ENCODE measurements at places on chromosomes 5 and 9. TPM values are rescaled to one million over a fixed set of nuclear protein-coding genes. Genes with fewer than 3 reads are reported as not detected.

GRCh38 chr9:87498811-87499360 lies 1.2 kb downstream of the DAPK1 start:
- no peak for DNase-seq

GRCh38 chr5:119276978-119277377 lies 78.8 kb upstream of the TNFAIP8 start:
- no peak for DNase-seq

DNA sequence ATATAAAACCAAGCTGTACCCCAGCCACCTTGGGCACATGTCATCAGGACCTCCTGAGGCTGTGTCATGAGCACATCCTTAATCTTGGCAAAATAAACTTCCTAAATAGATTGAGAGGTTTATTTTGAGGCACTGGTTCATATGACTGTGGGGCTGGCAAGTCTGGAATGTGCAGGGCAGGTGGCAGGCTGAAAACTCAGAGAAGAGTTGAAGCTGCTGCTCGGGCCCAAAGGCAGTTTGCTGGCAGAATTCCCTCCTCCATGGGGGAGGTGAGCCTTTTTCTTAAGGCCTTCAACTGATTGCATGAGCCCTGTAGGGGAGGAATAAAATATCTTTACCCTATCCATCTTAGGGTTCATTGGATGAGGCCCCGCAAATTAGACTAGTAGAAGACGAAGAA lies 72.2 kb upstream of the CDK20 start:
- no peak for DNase-seq

DNA sequence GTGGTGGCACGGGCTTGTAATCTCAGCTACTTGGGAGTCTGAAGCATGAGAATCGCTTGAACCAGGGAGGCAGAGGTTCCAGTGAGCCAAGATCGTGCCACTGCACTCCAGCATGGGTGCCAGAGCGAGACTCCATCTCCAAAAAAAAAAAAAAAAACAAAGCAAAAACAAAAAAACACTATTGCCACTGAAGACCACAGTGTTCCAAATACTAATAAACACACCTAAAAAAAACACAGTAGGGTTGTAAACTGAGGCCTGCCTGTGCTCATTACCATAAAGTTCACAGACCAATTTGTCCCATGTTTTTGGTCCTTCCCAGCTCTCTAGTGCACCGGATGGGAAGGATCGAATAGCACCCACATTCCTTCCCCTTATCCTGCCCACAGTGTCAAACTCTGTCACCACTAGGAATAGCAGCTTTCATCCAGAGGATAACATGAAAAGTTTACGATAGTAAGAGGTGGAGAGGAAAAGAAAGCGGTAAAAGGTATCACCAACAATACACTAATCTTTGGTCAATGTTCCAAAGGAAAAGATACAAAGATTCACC lies 49.2 kb downstream of the MYO10 start:
- no peak for DNase-seq

Gene FOXD4L6
- total RNA-seq, result not detected

Gene CCDC187
- 0.07 TPM for total RNA-seq

Gene PPP1R26
- 32.7 TPM for total RNA-seq

Data from A172 (cell line).